ENCODE measurements at places on chromosomes 4 and X. TPM values are rescaled to one million over a fixed set of nuclear protein-coding genes. Genes with fewer than 3 reads are reported as not detected.

DNA sequence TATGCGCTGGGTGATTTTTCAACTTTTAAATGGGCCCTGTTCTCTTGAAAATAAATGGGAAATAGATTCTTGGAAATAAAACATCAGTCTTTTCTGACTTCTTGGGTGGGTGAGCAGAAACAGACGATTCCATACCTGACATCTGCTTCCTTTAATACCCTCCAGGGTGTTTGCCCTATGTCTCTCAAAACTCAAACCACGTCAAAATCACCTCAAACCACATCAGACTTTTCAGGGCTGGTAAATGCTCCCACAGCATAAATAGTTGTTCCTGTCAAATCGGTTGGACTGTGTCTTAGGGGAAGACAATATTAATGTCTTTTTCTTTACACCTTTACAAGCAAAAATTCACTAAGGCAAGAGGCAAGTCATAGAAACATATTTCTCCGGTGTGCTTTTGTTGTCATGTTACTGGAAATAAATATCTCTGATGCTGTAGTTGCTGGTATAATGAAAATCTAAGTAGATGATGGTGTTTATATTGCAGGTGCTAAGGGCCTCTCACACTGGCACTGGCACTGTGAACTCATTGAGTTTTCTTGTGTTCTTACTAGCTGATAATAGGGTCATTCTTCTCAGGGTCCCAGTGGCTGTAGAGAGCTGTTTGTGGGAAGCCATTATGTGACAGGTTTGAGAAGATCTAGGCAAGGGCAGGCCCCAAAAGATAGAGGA is 380.4 kb downstream of the RAPGEF2 start:
- peak; percentile 35 for DNase-seq

GRCh38 chr4:186536285-186536684 is 19.1 kb downstream of the MTNR1A start:
- no peak for DNase-seq

GRCh38 chr4:77167866-77168265 is 10.9 kb downstream of the CCNG2 start:
- no peak for DNase-seq

GRCh38 chr4:163485589-163485988 is 8.9 kb upstream of the TMA16 start:
- no peak for DNase-seq

DNA sequence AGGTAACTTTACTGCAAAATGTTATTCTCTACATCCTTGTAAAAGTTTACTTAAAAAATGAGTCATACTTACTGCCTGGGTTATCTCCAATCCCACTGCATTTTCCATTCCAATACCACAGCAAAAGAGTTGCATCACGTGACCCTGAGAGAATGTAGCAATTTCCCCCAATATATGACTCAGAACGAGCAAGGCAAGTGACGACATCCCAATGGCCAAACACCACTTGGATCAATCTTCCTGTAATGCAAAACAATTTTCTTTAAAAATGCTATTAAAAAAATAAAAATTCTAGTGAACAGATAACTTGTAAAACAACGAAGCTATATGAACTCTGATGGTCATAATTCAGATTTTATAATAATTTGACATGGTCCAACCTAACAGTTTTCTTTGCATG is 224.3 kb downstream of the DCLK2 start:
- DNase-seq: peak; percentile 44

DNA sequence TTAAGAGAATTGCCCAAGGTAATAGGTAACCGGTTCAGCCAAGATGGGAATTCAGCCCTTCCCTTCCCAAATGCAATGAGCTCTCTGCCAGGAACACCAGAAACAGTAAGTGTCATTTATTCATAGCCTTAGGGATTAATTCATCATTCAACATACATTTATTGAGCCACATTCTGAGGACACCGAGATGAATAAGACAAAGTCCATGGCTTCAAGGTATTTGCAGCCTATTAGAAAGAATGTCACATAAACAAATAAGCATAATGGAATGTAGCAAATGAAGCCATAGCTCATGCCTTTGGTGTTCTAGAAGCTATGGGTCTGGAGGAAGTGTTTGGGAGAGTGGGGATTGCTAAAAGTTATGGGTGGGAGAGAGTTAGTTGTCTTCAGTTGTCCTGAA is 6.3 kb upstream of the TAB3 start:
- DNase-seq: no peak

DNA sequence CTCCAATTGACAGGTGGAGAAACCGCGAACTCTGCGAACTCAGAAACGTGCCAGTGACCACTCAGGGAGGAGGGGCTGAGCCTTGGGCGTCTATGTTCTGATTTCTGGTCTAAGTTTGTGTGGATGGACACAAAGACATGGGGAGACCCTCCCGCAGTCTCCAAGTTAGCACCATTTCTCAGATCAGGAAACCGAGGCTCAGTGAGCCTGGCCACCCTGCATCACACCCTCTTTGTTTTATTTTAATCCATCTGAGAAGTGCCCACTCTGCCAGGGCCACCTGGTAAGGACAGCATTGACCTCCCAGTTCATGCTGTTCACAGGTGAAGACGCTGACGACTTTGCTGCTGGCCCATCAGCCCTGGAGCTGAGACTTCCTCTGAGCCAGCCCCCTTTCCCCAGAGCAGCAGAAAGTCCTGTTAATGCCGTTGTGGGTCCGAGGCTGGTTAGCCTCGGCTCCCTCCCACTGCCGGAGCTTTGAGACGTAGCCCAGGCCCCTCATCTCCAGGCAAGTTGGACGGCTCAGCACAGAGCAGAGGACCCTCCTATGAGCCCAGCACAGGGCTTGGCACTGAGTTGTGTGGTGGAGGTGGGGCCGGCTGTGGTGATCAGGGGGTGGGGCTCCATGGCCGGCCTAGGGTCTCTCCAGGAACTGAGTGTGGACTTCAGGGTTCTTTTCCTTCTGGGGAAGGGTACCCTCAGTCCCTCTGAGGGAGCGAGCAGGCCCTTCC is 43.7 kb downstream of the PSAPL1 start:
- no peak for DNase-seq

DNA sequence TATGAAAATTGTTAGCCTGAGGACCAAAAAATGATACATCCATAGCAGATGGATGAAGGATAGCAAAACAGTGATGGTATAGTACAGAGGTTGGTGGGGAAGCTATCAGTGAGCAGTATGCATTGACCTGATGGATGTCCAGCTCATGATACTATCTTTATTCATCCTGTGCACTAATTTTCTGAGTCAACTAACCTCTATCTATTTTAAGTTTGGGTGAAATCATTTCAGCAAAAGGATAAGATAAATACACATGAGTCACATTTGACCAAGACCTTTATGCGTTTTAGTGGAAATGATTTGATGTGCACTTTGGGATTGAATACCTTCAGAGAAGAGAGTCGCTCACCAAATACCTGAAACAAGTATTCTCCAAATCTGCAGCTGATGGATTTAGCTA is 351.0 kb upstream of the NR3C2 start:
- DNase-seq: no peak

- no peak for DNase-seq
Measured at GRCh38 chr4:188714501-188714900, 575.3 kb downstream of the TRIML1 start.

DNA sequence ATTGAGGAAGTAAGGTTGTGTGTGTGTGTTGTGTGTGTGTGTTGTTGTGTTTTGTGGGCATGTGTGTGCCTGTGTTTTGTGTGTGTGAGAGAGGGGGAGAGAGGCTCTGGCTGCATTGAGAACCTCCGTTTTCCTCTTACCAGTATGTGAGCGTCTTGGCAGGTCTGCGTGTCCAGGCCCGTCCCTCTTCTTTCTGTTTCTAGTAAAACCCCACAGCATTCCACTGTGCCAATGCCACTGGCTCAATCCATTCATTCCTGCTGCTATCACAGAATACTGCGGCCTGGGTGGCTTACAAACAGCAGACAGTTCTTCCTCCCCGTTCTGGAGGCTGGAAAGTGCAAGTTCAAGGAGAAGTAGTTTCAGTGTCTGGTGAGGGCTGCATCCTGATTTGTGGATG is 15.5 kb upstream of the HTRA3 start:
- DNase-seq: peak; percentile 62

GRCh38 chrX:55167124-55167803 is 52.9 kb upstream of the PAGE5 start:
- DNase-seq: no peak

DNA sequence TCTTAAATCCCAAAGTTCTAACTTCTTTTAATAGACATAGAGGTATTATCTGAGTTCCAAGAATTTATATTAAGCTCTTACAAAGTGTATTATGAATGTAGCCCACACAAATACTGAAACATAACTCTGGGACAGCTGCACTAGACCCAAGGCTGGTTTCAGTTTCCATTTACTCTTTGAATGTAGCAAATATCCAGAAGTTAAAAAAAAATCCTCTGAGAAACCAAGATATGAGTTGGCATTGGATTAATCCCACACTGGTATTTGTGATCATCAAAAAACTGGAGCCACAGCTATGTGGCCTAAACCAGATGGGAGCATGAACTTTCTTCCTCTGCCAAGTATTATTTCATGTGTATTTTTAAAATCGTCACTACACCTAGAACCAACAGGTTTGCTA is 23.6 kb upstream of the SMPX start:
- no peak for DNase-seq

DNA sequence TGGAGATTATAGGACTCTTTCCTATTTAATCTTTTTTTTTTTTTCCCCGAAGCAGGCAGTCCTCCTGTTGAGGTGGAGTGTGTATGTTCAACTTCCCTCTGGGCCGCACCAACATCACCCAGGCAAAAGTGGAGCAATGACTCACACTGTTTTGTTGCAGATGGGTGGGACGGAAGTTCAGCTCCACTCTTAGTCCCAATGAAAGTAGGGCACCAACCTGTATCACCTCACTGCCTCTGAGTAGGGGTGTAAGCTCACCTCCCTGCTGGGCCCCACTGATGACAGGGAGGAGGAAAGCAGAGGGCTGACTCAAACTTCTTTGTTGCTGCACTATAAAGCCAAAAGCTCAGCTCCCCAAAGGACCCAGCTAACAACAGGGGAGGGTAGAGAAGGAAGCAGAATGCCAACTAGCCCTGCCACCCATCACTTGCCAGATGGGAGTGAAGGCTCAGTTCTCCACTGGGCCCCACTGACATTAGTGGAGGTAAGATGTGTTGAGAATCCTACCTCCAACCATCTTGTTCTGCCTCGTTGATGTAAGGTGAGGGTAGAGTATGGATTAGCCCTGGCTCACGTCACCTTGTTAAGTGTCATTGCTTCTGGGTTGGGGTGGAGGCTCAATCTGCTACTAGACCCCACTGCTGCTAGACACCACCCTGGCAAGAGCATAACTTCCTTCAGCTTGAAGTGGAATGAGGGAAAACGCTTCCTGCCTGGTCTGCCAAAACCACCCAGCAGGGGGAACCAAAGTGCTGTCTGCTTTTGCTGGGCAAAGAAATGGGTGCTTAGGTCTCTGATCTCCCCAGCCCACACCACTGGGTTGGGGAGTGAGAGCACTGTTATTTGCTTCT is 14.1 kb downstream of the RPS6KA3 start:
- DNase-seq: peak; percentile 9

- peak; percentile 52 for DNase-seq
Measured at GRCh38 chr4:31370866-31371465, 650.8 kb downstream of the PCDH7 start.

- no peak for DNase-seq
Measured at GRCh38 chrX:126900937-126901336, 81.4 kb downstream of the PRR32 start.

- DNase-seq: no peak
Measured at GRCh38 chr4:142801966-142802365, 44.1 kb downstream of the INPP4B start.

DNA sequence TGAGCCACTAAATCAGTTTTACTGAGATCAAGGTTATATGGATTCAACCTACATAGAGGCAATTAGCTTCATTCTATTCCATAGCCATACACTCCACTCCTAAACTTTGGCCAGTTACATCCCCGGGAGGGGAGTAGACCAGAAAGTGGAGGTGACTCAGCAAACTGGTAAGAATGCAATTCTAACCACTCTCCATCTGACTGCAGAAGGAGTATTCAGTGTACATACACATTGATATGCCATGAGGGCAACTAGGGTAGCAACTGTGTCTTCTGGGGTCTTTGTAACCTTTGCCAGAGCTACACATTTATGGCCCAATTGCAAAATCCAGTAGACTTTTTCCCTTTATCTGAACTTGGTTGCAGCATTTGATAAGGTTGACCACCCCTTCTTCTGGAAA is 7.6 kb downstream of the SLC25A43 start:
- no peak for DNase-seq

DNA sequence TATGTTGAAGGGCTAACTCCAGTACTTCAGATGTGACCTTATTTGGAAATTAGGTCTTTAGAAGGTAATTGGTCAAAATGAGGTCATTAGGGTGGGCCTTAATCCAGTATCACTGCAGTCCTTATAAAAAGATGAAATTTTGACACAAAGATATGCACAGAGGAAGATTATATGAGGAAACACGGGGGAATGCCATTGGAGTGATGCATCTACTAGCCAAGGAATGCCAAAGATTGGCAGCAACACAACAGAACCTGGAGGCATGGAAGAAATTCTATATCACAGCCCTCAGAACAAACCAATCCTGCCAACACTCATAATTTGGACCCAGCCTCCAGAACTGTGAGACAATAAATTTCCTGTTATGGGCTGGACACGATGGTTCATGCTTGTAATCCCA is 17.6 kb downstream of the TRIM61 start:
- DNase-seq: no peak

DNA sequence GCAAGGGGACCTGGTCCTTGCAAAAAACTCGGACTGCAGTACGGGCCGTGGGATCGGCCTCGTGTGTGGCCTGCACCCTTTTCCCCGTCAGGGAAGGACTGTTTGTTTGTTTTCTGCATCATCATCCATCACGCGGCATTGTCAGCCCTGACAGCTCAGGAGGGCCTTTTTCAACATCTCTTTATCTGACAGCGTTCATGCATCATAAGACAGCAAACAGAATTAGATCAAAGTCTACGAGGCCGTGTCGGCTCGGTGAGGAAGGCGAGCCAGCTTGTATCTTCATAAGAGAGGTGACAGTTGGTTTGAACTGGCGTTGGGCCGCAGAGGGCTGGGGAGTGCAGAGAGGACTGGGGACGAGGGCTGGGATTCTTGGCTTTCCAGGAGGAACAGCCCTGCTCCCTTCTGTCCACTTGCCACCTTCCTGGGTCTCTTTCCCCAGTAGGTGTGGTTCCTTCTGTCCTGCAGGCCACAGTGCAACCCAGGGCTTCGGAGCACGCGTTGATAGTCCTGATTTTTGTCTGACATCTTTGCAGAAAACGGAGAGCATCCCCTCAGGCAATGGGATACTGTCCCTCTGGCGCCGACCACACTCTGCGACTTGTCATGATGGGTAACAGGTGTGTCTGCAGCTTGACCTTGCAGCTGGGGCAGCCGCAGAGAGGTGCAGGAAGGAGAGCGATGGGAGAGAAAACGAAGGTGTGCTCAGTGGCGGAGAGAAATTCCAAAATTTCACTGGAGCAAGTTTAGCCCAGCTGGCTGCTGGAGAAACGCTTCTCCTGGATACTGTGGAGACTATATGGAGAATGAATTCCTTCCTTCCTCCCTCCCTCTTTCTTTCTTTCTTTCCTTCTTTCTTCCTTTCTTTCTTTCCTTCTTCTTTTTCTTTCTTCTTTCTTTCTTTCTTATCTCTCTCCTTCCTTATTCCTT is 104.0 kb upstream of the SHOX start:
- no peak for DNase-seq

PCDH7 gene
- total RNA-seq: 96.1 TPM

LRP2BP gene
- 6.5 TPM for total RNA-seq

GK gene
- 2.2 TPM for total RNA-seq

NXF2 gene
- total RNA-seq: not detected

IL2RG gene
- 0.96 TPM for total RNA-seq

ARHGEF6 gene
- 40.0 TPM for total RNA-seq

NAP1L2 gene
- total RNA-seq: 0.48 TPM

EVC gene
- total RNA-seq: 53.0 TPM

DAPP1 gene
- 9.1 TPM for total RNA-seq

CD38 gene
- 9.6 TPM for total RNA-seq
